ENCODE measurements at places on chromosomes 3 and 15.

GRCh38 chr15:70236341-70237086 is 138.8 kb upstream of the TLE3 start:
- DNase-seq: no peak

- no peak for DNase-seq
These were observed 227.0 kb downstream of the ARRDC4 start for GRCh38 chr15:98187549-98187948.

DNA sequence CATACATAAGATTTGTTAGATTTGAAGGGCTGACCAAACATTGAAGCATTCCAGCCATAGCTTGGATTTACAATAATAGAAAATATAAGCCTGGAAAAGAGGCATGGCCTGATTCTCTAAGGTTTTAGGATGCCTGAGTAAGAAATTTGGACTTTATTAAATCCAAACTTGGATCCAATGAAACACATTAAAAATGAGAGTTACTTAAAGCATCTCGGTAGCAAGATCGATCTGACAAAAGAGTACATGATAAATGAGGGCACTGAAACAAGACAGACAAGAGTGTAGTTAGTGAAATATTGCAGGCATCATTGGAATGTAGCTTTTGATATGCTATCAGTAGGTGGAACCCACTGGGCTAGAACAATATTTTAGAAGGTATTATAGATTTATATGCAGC is 855.7 kb upstream of the DPPA4 start:
- DNase-seq: no peak

DNA sequence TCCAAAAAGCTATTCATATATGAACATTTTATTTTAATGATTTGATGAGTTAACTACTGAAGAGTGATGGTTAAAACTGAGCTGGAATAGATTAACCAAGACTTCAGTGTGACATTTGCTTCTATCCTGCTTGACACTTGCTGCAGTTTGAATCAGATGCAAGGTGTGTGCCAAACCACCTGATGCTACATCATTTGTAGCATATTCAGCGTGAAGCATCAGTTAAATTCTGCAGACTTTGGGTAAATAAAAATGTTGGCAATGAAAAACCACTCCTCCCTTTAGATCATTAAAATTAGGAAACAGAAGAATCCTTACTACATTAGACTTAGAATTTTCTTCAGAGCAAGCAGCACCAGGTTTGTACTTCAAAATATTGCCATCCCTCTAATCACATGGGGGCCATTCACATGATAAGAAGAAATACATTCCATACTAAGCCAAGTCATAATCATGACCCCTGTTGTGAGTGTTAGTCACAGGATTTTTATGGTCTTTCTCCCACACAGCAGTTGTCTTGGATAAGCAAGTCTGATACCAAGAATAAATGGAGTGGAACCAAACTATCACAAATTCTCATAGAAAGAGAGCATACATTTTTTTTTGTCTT is 160.7 kb upstream of the TNIK start:
- no peak for DNase-seq

DNA sequence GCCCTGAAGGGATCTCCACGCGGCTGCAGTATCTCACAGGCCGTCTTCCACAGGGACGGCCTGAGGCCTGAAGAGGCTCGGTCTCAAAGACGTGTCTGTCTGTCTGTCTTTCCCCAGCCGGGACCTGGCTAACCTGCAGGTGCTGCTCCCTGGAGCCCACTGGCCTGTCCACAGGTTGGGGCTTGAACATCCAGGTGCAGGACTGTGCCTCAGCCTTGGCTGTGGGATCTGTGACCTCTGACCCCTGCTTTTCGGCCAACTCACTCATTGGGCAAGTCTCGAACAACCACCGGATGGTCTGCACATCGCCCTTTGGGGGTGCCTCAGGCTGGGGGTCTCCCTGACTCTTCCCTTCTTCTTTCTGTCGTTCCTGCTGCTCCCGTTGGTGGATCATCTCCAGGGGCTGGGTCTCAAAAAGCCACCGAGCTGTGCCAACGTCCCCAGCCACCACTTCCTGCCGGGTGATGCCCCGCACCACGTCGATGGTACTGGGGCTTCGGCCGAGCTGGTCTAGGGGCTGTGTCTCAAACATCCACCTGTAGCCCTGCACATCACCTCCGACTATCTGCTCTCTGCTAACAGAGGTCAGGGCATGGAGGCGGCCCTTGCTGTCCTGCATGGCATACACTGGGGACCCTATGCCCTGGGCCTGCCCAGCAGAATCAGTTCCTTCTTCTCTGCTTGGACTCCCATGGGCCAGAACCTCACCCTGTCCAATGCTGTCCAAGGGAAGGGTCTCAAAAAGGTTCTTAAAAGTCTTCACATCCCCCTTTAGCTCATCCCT is 4.8 kb downstream of the XIRP1 start:
- no peak for DNase-seq

- no peak for DNase-seq
These were observed 180.0 kb upstream of the SMAD3 start for GRCh38 chr15:66885281-66885915.

GRCh38 chr15:42060797-42061196 is 33.6 kb downstream of the PLA2G4D start:
- DNase-seq: no peak

- DNase-seq: no peak
These were observed 579 bp upstream of the UBE3A start for GRCh38 chr15:25439369-25439836.

- DNase-seq: no peak
These were observed 306.8 kb upstream of the STT3B start for GRCh38 chr3:31225923-31226322.

GRCh38 chr15:89747708-89748682 is 3.1 kb downstream of the MESP1 start:
- DNase-seq: no peak

DNA sequence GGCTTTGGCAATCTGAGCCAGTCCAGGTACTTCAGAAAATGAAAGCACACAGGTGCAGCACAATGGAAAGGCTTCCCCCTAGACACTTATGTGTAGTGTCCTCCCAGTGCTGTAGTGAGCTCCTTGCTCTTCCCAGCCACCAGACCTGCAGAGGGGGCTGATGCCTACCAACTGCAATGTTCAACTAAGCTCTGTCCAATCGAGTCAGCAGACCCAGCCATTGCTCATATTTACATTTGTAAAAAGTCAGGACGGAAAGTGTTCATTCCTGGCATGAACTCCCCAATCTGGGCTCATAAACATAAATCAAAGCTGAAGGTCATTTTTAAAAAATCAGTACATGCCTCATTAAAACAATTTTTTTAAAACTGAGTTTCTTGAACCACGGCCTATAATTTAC is 73.0 kb downstream of the FOXP1 start:
- DNase-seq: no peak

DNA sequence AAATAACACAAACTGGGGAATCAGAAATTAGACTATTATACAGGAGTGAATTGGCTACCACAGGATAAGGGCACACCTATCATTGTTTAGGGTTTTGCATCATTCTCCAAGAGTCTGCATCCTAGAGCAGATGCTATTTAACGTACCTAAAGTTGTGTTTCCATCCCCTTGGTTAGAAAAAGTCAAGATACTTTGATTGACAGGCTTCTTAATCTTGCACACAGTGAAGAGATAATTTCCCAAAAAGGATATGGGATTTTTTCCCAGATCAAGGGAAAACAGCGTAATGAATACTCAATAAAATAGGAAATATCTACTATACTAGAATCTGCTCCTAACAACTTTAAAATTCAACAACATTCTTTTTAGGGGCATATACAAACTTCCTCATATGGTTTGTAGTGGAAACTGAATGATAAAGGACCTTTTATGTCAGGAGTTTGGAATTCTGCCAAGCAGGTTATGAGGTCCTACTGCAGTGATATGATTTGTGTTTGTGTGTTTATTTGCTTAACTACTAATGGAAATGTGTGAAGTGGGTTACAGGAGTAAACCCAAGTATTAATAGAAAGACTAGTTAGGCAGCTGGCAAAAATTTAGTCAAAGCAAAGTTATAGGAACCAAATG is 124.1 kb upstream of the MME start:
- no peak for DNase-seq

GRCh38 chr3:48553361-48553760 is 3.2 kb downstream of the PFKFB4 start:
- no peak for DNase-seq

DNA sequence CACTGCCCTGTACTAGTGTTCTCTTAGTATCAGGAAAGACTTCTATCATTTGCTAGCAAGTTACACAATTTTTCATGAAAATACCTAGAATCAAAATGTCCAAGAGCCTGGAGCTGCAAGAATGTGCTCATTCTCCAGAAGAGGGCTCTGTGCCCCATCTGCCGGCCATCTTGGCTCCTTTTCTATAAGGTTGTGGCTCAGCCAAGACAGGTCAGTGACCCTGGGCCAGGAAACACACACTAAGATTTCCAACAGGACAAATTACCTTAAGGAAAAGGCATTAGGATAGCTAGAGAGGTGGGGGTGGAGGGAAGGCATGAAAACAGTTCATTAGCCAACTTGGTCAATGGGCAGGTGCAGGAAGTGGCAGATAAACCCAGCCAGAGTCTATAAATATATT is 20.7 kb downstream of the TIMP4 start:
- DNase-seq: no peak

DNA sequence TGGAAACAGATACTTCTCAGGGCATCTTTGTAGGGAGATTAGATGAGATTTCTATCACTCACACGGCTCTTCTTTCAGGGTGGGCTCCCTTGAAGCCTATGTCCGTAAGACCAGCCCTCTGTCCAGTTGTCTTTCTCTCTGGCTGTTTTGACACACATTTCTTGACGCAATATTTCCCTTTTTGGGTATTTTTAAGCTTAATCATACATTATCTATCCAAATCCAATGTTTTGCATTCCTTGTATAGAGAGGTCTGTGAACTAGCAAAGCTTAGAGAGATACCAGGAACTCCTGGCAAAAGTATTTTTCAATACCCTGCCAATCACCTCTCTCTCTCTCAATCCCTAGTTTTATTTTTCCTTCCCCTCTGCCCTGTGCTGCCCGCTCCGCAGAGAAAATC is 79.3 kb downstream of the EOMES start:
- no peak for DNase-seq

DNA sequence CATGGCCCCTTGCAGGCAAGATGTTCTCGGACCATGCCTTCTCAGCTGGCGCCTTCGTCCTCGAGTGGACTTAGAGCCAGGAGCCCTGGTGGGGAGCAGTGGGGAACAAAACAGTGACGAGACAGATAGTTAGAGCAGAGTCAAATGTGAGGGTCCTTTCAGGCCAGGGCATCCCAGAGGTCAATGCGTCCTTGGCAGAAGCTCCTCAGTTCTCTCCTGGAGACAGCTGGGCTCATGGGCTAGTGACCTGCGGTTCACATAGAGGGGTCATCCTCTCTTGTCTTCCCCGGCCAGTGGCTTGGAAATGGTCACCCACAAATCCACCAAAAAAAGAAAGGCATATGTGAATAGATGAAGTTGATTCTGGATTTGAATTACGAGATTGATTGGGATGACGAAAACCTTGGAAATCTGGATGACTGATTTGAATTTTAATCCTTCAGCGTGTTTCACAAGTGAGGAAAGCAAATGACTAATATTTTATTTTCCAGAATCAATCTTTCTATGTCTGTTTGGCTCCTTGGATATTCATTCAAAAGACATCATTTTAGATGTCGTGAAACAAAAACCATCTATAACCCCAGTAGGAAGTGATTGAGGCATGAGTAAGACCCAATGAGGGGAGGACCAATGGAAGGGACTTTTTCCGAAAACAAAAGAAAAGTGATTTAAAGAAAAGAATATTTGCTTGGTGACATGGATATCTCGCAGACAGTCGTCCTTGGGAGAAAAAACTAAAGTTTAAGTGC is 84.5 kb downstream of the ASB7 start:
- DNase-seq: no peak

GRCh38 chr3:173139420-173139819 is 1.6 kb downstream of the SPATA16 start:
- no peak for DNase-seq

GRCh38 chr3:18580268-18580667 is 155.1 kb upstream of the SATB1 start:
- no peak for DNase-seq

All from stimulated activated CD4-positive, alpha-beta T cell treated with anti-CD3 and anti-CD28 coated beads, Interleukin-4, amount 100 ng/mL, for 1 hour (primary cell).